A549 treated with ZK216348 at 1 μM for 4 hours (cell line): ENCODE measurements at places on chromosomes 11 and 22. TPM values are rescaled to one million over a fixed set of nuclear protein-coding genes. Genes with fewer than 3 reads are reported as not detected.

The SYT9 gene
- 0.08 to 0.31 TPM (median 0.21 TPM) in 5 replicates for total RNA-seq

The MRGPRX3 gene
- total RNA-seq, result not detected in 5 replicates

The ART1 gene
- not detected in 5 replicates for total RNA-seq

The GPR83 gene
- 0.06 to 0.09 TPM (median 0.07 TPM) in 4 of 5 replicates, not detected in the other for total RNA-seq

The OR8A1 gene
- not detected in 5 replicates for total RNA-seq

The PACSIN3 gene
- total RNA-seq, result 22.2 to 35.1 TPM (median 32.1 TPM) in 5 replicates

The LGALS12 gene
- total RNA-seq, result not detected in 5 replicates

The EHF gene
- total RNA-seq, result 0.36 to 1.3 TPM (median 0.95 TPM) in 5 replicates

The NRIP3 gene
- total RNA-seq, result 0.81 to 1.1 TPM (median 0.98 TPM) in 5 replicates

The SCUBE2 gene
- 0.25 to 0.78 TPM (median 0.44 TPM) in 5 replicates for total RNA-seq

The OR4C12 gene
- not detected in 5 replicates for total RNA-seq

The MS4A2 gene
- total RNA-seq, result not detected in 5 replicates

The DRD2 gene
- 0.06 TPM in 1 of 5 replicates, not detected in the others for total RNA-seq

The OR4A16 gene
- total RNA-seq, result not detected in 5 replicates

The PKP3 gene
- 23.3 to 42.5 TPM (median 38.8 TPM) in 5 replicates for total RNA-seq

The LPXN gene
- 2.2 to 4.1 TPM (median 2.5 TPM) in 5 replicates for total RNA-seq

The BIRC3 gene
- 30.8 to 49.7 TPM (median 45.9 TPM) in 5 replicates for total RNA-seq

The MAPK11 gene
- total RNA-seq, result 3.8 to 7.8 TPM (median 6.5 TPM) in 5 replicates

The RFPL2 gene
- total RNA-seq, result 0.18 TPM in 1 of 5 replicates, not detected in the others

The OR2AG2 gene
- total RNA-seq, result not detected in 5 replicates

The OR51B5 gene
- total RNA-seq, result 0.47 TPM in 1 of 5 replicates, not detected in the others

The TMPRSS13 gene
- total RNA-seq, result not detected in 5 replicates

The TRPC6 gene
- total RNA-seq, result 0.66 to 1.1 TPM (median 0.76 TPM) in 5 replicates

The PHLDA2 gene
- total RNA-seq, result 67.6 to 139 TPM (median 116 TPM) in 5 replicates

The DDX10 gene
- total RNA-seq, result 42.6 to 60.3 TPM (median 54.5 TPM) in 5 replicates

The RRM1 gene
- total RNA-seq, result 70.8 to 96.6 TPM (median 81.8 TPM) in 5 replicates

The OR52D1 gene
- total RNA-seq, result not detected in 5 replicates
